ENCODE measurements at places on chromosomes 11 and 22.

DNA sequence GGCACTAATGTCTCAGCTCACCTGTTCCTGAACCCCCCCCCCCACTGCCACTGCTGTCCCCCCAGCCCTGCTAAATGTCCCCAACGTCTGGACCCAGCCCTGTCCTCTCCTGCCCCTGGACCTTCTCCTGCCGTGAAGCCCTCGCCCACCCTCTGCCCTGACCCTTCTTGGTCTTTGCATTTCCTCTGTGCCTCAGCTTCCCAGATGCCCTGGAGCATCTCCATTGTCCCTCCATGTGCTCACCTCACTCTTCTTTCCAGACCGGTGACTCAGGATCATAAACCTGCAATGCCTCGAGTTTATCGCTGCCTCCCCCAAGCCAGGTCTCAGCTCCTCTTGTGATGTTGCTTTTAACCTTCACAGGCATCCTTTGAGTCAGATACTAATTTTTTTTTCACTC lies 416.4 kb downstream of the BRD1 start:
- no peak for DNase-seq

- no peak for DNase-seq
Observed at GRCh38 chr11:96016978-96017502, 93.1 kb upstream of the MTMR2 start.

- DNase-seq = no peak
Observed at GRCh38 chr22:46453006-46453828, 84.2 kb downstream of the CELSR1 start.

DNA sequence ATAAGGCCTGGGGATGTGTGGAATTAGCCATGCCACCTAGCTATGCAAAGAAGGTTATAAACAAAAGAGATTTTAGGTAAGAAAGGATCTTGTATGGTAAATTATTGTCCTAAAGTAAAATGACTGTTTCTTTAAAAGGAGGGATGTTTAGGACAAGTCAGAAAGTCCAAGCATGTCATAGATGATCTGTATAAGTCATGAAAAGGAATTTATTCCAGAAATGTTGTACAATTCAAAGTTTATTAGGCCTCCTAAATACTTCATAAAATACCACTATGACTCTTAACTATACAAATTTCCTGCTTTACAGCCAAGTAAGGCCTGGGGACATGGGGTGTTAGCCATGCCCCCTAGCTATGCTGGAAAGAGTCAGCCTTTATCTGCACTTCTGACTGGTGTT lies 22.7 kb downstream of the OR5A2 start:
- DNase-seq = no peak

- DNase-seq = no peak
Observed at GRCh38 chr11:12569499-12570425, 104.5 kb upstream of the TEAD1 start.

- no peak for DNase-seq
Observed at GRCh38 chr11:110772863-110773262, 60.6 kb upstream of the ARHGAP20 start.

DNA sequence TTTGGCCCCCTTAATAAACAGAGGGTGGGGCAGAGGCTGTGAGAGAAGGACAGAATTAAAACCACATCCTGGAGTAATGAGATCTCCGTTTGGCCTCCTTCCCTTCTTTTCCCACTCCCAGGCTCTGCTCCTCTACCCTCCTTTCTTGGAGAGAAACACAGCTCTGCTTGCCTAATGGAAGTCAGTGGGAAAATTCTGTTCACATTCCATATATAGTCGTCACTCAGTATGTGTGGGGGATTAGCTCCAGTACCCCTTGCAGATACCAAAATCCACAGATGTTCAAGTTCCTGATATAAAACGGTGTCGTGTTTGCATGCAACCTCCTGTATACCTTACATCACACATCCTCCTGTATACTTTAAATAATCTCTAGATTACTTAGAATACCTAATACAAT lies 37.6 kb upstream of the THY1 start:
- peak; percentile 63 for DNase-seq

GRCh38 chr11:3886985-3887384 lies 31.5 kb downstream of the STIM1 start:
- DNase-seq = no peak

DNA sequence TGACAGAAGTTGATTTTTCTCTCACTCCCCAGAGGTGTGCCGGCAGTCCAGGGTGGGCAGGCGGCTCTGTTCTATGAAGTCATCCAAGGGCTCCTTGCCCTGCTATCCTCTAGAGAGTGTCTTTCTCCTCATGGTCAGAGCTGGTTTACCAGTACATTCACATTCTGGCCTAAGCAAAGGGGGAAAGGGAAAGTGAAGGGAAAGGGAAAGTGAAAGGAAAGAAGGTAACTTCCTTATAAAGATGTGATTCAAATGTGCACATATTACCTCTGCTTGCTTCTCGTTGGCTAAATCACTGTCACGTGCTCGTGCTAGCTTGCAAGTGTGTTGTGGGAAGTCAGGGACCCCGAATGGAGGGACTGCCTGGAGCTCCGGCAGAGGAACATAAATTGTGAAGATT lies 2.9 kb upstream of the HTATIP2 start:
- no peak for DNase-seq

- DNase-seq = no peak
Observed at GRCh38 chr11:100930185-100930778, 199.3 kb downstream of the PGR start.

- DNase-seq = no peak
Observed at GRCh38 chr11:34633990-34634693, 13.2 kb downstream of the EHF start.

- DNase-seq = no peak
Observed at GRCh38 chr22:47379037-47379436, 616.6 kb downstream of the TBC1D22A start.

- DNase-seq = no peak
Observed at GRCh38 chr11:43685440-43685839, 4.9 kb downstream of the HSD17B12 start.

DNA sequence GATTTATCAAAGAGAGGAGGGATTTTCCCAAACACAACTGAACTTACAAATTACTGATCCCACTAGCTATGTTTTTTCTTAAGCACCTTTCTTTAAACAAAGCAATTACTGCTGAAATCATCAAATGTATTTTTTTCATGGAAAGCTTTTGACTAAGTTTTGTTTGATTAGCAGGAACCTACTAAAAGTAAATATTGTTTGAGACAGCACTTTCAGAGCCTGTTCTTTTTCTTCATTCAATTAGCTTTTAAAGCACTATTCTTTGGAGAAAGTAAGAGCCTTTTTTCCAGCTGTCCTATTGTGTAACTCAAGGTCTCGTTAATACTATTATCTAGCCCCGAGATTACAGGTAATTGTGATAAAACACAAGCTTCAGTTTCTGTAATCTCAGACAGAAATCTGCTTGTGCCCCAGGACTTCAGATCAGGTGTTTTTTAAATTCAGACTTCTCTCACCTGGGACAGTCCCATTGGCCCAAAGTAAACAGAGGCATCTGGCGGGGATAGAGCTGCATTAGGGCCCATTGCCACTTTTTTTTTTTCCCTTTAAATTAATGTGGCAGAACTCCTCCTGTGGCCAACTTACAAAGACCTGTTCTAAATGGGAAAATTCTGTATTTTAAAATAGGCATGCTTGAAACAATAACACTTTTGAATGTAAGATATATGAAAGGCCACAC lies 11.0 kb downstream of the CSTPP1 start:
- DNase-seq = no peak

DNA sequence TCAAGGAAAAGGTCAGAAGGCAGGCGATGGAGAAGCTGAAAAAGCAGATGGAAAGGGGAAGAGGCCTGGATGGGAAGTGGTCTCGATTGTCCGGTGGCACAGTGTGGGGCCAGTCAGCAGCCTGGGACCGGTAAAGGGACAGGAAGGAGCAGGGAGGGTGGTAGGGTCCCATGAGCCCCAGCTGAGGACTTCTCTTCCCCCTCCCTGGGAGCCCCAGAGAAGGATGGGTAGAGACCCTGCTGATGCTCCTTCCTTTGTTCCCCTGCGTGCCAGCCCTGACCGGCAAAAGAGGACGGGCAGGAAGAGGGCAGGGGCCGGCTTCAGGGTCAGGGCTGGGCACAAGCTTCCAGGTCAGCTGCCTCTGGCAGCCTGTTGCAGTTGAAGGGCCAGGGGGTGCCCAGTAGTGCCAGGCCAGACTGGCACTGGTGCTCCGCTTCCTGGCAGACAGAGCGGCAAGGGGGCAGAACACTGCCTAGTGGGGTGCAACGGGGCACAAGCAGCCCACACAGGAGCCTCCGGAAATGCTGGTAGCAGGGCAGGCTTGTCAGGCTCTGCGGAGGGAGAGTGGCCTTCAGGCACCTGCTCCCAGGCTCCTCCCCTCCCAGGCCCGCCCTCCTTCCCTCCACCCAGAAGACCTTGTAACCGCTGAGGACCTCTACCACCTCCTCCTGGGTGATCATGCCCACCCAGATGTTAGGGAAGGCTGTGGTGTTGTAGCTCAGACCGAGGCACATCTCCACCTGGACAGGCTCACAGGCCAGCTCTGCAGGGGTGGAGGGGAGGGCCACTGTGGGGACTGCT lies 739 bp upstream of the C1QTNF5 start:
- DNase-seq = no peak

GRCh38 chr11:69683764-69684333 lies 8.7 kb upstream of the LTO1 start:
- DNase-seq = no peak

DNA sequence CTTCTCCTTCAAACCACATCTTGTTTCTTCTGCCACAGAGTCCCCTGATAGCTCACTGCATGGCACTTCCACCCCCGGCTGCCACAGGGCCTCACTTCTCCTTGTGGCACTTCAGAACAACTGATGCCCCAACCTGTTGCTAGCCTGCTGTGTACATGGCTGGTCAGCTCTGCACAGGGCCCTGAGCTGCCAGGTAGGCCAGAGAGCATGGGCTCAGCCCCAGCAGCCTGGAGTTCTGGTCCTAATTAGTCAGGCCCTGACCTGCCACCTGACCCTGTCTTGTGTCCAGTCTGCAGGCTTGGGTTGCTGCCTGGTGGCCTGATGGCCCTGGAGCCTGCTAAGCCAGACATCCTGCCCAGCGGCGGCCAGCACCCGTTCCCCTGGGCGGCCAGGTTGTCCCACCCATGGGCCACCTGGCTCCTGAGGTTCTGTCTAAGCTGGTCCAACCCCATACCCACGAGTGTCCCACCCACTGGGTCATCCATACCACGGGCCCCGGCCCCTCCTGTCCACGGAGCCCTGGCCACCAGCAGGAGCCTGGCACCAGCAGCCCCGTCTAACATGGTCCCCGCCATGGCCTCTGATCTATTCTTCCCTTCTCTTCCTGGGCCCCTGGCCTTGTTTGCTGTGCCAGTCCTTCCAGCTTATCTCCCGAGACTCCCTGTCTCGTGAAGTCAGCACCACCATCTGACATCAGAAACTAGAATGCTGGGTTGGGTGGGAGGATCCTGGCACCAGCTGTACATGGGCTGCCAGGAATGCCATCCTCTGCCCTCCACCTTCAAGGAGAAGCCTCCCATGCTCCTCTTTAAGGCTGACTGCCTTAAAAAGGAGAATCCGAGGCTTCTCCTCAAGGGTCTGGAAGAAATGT lies 3.1 kb upstream of the CERK start:
- no peak for DNase-seq

- DNase-seq = no peak
Observed at GRCh38 chr11:33151399-33151798, 9.9 kb downstream of the CSTF3 start.

GRCh38 chr11:121780971-121781370 lies 328.2 kb upstream of the SORL1-AS1 start:
- DNase-seq = no peak

GRCh38 chr11:74695705-74696280 lies 35.4 kb downstream of the CHRDL2 start:
- DNase-seq = no peak

GRCh38 chr11:20029193-20029592 lies 131.1 kb downstream of the DBX1 start:
- DNase-seq = no peak

DNA sequence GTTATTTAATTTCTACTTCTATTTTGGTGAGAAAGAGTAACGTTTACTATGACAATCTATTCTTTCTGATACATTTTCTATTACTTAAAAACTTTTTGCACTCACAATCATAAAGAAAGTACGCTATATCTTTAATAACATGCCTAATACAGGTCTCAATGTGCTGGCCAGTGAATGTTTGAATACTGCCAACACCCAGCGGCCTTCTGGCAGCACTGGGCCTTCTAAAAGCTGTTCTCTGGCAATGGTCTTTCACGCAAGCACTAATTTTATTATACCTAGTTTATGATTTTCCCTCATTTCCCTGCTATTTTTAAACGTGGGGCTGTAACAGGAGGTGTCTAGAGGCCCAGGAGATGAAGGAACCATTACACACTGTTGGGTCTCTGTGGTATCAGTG lies 349.8 kb upstream of the PITPNB start:
- DNase-seq = no peak

GRCh38 chr11:91244912-91245311 lies 979.7 kb upstream of the FAT3 start:
- DNase-seq = no peak

DNA sequence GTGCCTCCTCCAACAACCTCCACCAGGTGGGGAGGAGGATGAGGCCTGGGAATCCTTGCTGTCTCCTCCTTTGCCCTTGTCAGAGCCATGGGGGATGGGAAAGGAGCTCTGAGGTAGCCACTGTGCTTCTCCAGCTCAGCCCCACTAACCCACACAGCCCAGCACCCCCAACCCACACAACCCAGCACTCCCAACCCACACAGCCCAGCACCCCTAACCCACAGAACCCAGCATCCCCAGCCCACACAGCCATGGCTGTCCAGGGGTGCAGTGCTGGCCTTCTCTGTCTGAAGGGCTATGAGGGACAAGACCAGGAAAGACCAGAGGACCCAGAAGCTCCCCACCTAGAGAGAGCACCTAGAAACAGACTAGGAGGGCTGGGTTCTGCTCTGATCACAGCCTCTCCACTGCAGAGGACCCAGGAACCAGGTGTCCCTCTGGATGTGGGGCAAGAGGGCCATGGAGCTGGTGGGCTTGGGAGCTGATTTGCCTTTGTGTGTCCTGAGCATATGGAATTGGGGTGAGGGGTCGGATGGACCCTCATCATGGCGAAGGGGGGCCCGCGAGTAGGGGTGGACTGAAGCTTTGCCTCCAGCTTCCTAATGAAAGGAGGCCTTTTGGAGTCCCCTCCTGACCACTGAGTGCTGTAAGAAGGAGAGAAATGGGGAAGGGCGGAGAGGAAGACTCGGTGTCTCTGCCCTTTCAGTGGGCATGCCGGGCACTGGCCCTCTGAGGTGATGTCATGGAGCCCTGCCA lies 117.6 kb upstream of the THY1 start:
- DNase-seq = no peak

DNA sequence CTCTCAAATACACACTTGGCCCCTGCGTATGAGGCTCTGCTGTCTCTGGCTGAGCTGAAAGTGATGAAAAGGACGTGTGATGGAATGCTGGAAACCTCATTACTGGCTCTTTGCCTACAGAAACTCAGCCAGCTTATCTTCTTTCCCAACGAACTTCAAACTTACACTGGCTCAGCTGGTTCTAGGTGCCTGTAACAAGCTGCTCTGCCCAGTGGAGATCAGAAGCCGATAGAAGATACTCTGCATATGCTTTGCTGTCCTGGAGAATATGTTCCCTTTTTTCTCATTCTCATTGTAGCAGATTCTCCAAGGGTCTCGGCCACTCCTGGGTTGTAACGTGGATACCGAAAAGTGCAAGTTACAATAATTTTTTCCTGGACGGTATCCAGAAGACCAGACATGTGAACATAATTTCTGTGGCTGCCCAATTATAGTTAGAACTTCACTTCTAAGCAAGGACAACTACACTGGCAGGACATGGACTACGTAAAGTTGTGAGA lies 405.3 kb upstream of the CCDC90B start:
- no peak for DNase-seq

GRCh38 chr11:68181719-68182451 lies 31.2 kb downstream of the KMT5B start:
- no peak for DNase-seq

- DNase-seq = peak; percentile 17
Observed at GRCh38 chr22:20591660-20592310, 84.4 kb downstream of the MED15 start.

GRCh38 chr22:37633625-37634416 lies 5.6 kb upstream of the SH3BP1 start:
- peak; percentile 56 for DNase-seq
